ENCODE measurements at places on chromosomes 7 and 10.

- DNase-seq = no peak
Measured at GRCh38 chr7:134476044-134476443, 17.1 kb upstream of the AKR1B1 start.

GRCh38 chr10:124162774-124163354 is 69.5 kb upstream of the CHST15 start:
- DNase-seq = no peak

DNA sequence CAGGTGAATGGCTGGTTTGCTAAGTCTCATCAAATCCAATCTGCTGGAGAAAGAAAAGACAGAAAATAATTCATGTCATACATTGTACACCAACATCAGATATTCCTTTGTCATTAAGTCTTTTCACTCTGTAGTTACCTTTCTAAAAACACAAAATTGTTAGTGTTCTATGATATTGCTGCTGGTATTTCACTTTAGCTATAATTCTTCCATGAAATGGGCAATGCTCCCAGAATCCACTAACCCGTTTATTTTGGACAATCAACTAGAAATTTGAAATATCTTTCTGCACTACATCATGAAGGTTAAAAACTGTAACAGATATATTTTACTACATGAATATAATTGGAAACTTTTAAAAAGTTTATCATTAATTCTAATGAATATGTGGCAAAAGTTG is 181.3 kb downstream of the C7orf25 start:
- no peak for DNase-seq

DNA sequence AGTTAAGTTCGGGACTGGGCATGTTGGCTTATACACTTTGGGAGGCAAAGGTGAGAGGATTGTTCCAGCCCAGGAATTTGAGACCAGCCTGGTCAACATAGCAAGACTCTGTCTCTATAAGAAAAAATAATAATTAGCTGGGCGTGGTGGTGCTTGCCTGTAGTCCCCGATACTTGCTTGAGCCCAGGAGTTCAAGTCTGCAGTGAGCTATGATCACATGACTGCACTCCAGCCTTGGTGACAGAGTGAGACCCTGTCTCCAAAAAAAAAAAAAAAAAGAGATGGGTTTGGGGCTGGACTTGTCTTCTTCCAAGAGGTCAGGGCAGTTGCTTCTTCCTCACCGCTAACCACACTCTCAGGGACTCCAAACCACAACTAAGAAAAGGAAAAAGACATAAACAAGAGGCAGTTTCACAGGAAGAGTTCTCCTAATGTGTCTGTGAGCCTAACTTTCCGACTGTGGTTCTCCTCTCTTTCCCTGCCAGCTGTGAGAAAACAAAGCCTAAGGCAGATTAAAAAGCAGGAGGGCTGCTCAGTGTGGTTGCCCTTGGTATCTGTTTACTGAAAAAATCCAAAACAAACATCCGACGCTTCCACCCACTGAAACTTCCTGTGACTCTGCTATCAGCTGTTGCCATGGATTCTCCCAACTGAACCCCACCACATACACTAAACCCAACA is 2.4 kb upstream of the SERPINE1 start:
- DNase-seq = no peak

GRCh38 chr10:44193166-44193565 is 191.7 kb downstream of the CXCL12 start:
- no peak for DNase-seq

GRCh38 chr10:7484456-7485243 is 73.8 kb upstream of the SFMBT2 start:
- DNase-seq = peak; percentile 45

DNA sequence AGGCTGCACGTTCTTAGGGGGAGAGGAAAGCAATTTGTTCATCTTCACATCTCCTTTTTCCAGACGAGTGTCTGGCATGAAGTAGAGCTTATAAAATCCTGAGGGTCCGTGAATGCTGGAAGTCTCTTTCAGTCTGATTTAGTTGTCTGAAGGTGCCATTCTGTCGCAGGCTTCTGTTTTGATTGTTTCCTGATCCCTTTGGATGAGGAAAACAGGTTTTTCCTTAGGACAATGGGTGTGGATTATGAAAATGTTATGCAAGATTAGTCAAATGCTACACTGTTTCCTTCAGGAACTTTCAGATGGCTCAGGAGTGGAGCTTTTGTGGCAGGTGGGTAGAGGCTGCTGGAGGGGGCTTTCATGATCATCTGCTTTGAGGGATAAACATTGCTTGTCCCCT is at the start of gene ITPRID1:
TSS of gene ITPRID1 (plus strand) at position 301 of the 400 bp plus-strand sequence. CDS start 38,935 bp downstream, outside the sequence.
- DNase-seq = no peak

DNA sequence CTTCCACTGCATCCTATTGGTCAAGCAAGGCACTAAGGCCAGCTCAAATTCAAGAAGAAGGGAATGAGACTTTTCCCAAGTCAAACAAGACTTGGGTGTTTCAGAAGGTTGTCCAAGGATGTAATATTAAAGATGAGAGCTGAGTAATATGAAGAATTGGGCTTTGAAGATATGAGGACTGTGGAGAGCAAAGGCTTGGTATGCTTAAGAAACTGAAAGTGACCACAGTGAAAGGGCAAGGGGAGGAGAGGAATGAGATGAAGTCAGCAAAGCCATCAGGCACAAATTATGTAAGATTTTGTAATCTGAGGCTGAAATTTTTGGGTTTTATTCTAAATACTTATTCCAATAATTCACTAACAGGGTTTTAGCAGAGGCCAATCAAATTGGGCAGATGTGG is 38.6 kb upstream of the NPY start:
- DNase-seq = no peak

- no peak for DNase-seq
Measured at GRCh38 chr10:62093863-62094291, 174.8 kb downstream of the RTKN2 start.

- peak; percentile 75 for DNase-seq
Measured at GRCh38 chr10:30002426-30003266, 56.7 kb downstream of the JCAD start.

DNA sequence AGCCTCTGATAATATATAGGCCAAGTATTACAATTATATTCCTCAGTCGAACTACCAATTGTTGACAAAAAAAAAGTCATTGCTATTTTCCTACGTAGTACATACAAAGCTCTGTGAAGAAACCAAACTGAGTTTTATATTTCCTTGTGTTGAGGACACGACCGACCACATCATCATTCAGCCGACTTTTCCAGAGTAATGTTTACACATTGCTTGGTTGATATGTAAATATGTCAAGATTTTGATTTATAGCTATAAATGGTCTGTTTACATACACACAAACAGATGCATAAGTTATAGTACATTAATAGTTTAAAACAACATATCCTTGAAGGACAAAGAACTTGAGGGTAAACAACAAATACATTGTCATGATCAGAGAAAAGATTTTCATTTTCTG is 121.5 kb downstream of the CRPPA start:
- no peak for DNase-seq

DNA sequence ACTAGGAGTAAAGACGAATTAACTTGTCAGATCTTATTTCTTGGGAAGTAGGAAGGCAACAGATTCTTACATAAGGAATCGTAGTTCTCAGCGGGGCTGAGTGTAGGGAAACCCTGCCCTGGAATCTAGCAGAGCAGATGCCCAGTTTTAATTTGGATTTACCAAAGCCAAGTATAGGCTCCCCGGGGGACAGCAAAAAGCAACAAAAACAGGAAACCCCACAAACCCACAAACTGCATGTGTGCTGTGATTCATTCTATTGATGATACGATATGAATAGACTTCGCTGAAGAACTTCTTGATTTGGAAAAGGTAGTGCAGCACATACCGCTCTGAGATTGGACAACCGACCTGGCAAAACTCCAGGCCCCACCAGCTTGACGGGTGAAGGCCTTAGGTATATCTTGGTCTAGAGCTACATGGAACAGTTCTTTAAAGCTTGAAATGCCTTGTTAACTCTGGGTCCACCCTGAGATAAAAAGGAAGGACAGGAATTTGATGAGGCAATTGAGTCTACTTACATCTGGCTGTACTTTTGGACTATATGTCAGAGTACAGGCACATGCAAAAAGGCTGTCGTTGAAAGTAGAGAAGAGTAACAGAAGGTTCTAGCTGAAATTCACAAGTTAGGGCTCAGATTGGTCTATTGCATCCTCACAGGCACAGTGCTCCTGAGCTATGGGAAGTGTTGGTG is 49.1 kb downstream of the STRA8 start:
- no peak for DNase-seq

DNA sequence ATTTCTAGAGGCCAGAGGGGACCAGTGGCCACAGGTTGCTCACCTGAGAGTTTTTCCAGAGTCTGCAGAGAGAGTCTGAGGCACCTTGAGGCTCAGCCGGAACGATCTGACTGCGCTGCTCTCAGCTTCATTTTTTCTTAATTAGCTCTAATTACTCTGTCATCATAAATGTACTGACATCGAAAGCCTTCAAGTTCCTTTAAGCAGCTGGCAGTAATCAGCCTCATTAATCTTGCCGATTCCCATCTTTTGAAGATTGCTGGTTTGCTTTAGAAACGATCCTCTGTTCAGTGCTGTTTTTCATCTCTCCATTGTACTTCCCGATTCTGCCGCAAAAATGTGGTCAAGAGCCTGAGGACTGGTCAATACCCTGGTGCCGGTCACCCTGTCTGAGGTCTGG is 454.7 kb downstream of the TYW1 start:
- DNase-seq = no peak

DNA sequence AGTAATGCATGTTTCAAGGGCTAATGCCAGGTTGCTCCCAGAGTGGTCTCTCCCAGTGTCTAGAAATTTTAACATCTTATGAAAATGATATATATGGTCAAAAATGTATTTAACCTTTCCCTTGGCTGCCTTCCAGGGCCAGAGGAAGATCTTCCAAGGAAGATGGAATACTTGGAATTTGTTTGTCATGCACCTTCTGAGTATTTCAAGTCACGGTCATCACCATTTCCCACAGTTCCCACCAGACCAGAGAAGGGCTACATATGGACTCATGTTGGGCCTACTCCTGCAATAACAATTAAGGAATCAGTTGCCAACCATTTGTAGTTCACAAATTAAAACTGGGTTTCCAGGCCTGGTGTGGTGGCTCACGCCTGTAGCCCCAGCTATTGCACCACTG is 9.0 kb downstream of the GATAD1 start:
- DNase-seq = no peak

GRCh38 chr10:110684800-110685446 is 40.8 kb downstream of the RBM20 start:
- DNase-seq = no peak

- DNase-seq = no peak
Measured at GRCh38 chr10:27625452-27626211, 120.0 kb downstream of the MKX start.

- peak; percentile 22 for DNase-seq
Measured at GRCh38 chr7:30225863-30226613, 58.4 kb upstream of the ZNRF2 start.

All from activated CD4-positive, alpha-beta T cell treated with anti-CD3 and anti-CD28 coated beads for 48 hours (primary cell).